NK-92 treated with Interleukin-12 subunit alpha and Interleukin-12 subunit beta, amount 100 ng/mL, for 24 hours (cell line): ENCODE measurements at places on chromosomes 7 and 10.

GRCh38 chr7:140625908-140626868, 14.4 kb downstream of the DENND2A start:
- DNase-seq: no peak

DNA sequence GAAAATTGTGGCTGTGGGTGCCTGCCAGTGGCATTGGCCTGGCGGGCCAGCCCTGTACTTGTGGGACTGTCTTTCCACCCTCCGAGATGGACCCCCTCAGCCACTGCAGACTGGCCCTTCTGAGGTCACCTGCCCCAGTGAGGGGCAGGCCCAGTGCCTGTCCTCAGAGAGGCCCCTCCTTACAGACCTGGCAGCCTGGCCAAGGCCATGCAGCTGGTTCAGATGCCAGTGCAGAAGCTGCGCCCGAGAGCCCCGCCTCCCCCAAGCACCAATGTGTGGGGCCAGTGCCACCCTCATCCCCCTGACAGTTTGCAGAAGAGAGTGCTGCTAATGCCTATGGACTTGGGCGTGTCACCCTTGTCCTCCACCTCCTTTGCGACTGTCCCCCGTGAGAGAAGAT, 10.0 kb downstream of the ZNF316 start:
- no peak for DNase-seq

GRCh38 chr7:22318376-22318775, 38.6 kb downstream of the RAPGEF5 start:
- no peak for DNase-seq

DNA sequence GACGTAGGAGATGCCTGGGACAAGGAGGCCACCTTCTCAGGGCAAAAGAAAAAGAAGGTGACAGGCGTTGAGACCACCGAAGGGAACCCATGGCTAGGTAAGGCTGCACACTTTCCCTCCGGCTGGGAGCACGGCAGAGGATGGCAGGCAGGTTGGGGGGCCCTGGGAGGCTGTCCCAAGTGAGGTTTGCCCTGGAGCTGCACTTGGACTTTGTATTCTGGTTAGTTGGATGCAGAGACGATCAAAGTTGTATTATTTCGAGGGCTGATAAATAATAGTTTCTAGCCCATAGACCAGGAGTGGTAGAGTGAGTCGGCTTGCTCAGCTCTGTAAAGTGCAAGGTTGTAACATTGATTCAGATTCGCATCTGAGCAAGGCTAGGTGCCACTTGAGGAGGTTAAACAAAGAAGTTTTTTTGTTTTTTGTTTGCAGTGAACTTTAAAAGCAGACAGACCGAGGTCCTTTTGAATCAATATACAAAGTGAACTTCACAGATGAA, 608 bp downstream of the ENTPD7 start:
- no peak for DNase-seq

GRCh38 chr10:14571866-14572507, 202.7 kb downstream of the FAM107B start:
- DNase-seq: no peak

- DNase-seq: no peak
Measured at GRCh38 chr7:139451638-139452037, 31.8 kb downstream of the KLRG2 start.

GRCh38 chr7:29234438-29234837, 39.9 kb downstream of the CHN2 start:
- DNase-seq: no peak

DNA sequence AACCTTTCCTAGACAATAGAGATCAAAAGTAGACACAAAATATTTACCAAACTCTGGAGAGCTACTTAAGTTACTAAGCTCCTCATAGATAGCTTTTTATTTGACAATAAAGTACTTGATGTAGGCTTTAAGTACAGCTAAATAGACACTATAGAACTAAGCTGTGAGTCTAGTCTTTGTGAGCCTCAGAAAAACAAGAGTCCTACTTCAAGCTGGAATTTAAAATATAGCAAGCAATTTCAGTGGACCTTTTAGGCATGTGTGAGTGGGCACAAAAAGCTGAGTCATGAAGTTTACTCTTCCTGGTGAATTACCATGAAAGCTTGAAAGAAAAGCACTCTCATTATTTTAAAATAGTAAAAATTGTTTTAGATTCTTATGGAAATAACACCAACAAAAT, 76.1 kb downstream of the ADD3 start:
- DNase-seq: no peak

- no peak for DNase-seq
Measured at GRCh38 chr10:19922236-19922963, 106.2 kb downstream of the PLXDC2 start.

GRCh38 chr7:12692479-12693259, 5.2 kb downstream of the ARL4A start:
- DNase-seq: no peak

DNA sequence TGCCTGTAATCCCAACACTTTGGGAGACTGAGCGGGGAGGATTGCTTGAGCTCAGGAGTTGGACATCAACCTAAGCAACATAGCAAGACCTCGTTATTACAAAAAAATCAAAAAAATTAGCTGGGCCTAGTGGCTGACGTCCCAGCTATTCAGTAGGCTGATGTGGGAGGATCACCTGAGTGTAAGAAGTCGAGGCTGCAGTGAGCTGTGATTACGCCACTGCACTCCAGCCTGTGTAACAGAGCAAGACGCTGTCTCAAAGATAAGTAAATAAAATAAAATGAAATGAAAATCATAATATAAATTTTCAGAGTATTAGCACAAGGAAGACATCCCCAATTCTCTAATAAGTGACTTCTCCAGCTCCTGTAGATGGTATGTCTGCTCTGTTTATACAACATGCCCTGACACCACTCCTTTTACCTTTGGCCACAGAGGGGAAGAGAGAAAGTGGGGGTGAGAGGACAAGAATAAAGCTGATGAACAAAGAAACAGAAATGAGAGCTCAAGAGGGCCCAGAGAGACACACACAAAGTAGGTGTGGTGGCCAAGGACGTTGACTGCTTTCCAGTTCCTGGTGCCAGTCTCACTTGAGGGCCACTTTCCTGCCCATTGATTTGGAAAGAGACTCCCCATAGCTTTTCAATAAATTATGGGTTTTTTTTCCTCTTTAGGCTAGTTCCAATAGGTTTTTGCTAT, 62.9 kb downstream of the PTTG1IP2 start:
- no peak for DNase-seq

- no peak for DNase-seq
Measured at GRCh38 chr10:110326351-110327032, 21.8 kb upstream of the SMNDC1 start.

DNA sequence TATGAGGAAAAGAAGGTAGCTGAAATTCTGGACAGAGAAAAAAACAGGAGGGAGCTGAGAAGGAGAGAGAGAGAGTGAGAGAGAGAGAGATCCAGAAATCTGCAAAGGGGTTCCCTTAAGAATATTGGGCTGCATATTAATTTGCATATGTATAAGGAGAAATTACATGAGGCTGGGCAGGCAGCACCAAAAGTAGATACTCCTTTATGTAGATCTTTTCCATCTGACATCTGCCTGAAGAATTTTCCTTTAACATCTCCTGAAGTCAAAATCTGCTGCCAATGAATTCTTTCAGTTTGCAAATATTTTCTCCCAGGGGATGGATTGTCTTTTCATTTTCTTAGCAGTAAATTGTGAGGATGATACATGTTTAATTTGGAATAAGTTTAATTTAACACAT, 1365.3 kb downstream of the GATA3 start:
- DNase-seq: no peak

DNA sequence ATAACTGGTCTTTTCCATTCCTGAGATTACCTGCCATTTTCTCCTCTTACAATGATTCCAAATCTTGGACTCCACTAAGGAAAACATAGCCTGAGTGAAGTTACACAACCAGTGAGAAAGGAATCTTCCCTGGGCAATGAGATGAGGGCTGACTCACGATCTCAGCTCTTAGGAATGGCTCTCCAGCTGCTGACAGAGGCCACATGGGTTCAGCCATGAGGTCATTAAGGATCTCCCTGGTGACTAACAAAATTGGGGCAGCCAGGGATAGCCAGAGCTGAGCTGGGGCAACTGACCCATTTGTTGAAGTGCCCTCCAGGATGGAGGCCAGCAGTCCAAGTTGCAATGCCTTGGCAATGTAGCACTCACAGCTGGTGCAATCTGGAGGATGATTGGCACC, 78.7 kb upstream of the MKLN1 start:
- no peak for DNase-seq

GRCh38 chr7:12569673-12570072, 847 bp upstream of the SCIN start:
- no peak for DNase-seq

- no peak for DNase-seq
Measured at GRCh38 chr10:57506414-57507094, 761.1 kb downstream of the IPMK start.

DNA sequence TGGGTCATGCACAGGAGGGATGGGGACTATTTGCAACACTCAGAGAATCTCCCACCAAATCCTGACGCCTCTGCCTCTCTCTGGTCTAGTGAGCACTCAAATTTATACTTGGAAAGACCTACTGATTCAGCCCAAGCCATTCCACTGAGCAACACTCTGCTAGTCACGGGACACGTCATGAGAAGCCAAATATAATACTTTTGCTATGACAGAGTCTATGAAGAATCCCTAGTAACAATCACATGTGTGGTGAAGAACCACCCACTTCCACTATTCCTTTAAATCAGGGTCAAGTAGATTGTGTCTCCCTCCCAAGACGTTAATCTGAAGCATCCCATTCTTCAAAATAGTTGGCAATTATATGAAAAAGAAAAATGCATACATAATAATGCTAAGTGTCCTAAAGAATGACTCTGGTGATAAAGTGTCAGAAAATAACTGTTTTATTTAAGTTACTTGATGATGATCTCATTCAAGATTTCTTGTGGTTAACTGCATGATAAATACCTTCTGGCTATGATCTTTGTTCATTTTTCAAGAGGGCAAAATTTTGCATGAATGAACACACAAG, 28.5 kb downstream of the CHCHD3 start:
- DNase-seq: no peak

DNA sequence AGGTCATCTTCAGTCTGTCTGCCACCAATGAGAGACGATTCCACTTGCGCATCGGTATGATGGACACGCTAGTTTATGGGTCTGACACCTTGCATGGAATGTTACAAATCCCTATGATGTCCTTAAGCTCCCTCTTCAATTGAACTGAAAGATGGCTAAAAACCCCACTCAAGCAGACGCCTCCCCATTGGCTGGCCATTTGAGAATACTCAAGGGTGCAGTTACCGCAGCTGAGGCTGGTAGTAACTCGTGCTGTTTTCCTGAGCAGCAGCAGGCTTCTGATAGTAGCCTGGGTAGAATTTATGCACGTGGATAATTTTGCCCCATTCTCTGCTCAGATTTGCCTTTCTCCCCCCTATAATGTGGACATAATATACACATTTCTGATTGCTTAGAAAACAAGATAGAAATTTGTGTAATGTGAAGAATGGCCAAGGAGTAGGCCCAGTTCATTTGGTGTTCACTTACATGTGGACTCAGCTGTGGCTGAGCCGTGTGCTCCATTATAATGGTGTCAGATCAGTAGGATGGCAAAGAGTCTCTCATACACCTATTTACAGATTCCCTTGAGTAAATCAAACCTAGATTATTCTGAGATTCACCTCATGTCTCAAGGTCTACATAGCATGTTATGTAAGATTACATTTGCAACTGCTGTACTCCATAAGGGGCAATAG, 142.8 kb downstream of the HIBADH start:
- DNase-seq: no peak

DNA sequence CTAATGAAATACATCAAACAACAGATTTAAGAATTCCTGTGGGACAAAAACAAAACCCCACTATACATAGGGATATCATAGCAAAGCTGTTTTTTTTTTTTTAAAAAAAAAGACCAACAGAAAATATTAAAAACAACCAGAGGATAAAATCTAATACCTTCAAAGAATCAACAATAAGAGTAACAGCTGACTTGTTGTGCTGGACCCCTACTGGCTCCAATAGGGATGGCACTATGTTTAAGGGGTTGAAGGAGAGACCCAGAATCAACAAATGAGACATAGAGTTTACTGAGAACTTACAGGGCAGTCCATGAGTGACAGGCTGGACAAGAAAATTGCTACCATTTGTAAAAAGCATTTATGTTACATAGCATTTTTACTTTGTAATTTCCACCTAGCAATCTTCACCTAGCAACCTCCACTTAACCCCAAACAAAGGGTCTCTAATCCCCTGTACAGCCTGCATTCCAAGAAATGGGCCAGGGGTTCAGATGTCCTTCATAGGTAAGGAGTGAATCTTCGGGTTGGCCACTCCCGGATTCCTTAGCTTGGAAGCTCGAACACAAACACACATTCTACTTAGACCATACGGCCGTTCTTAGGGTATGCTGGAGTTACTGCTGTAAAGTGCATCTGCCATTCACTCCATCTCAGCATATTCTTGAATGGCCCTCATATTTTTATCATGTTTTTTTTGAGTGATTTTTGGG, 25.8 kb downstream of the ASZ1 start:
- DNase-seq: no peak

- peak; percentile 7 for DNase-seq
Measured at GRCh38 chr10:97701438-97702069, 12.0 kb upstream of the MARVELD1 start.

DNA sequence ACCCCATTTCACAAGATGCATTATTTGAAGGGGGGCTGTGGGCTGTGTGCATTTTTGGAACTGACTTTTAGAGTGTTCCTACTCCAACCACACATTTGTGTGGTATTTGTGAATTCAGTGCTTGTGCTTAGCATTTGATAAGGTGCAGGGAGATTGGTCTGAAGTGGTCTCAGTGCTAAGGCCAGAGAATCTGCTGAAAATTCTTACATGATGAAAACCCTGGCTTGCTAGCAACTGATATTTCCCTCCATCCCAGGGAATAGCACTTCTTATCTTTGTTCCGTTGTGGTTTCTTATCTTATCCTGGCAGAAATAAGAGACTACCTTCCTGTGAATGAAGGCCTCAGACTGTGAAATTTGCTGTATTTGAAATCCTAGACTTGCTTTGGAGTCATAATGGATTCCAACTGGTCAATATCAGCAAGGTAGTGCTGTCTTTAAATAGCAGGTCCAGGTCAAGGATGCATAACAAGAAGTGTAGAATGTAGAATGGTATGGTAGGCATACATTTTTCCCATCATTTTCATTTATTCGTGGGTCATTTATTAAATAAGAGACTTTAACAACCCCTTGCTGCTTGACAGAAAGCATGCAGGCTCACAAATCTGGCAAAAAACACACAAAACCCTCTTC, 986.9 kb downstream of the REEP3 start:
- DNase-seq: no peak

DNA sequence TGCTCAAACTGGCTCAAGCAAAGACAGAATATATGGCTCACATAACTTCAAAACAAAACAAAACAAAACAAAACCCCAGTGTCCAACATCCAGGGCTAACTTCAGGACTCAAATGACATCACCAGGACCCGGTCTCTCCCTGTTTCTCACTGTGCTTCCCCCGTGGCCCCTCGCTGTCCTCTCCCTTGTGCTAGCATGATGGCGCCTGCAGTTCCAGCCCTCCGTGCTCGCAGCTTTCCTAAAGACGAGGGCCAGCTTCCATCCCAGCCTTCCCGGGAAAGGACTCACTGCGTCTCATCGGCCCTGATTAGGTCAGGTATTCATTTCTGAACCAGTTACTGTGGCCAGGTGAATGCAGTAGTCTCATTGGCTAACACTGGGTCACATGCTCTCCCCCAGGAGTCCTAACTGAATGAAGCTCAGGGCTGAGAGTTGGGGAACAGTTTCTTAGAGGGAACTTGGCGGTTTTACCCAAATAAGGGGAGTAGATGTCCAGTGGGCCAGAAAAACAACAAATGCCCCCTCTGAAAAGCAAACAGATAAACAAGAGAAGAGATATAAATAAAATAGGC, 33.0 kb upstream of the CTBP2 start:
- DNase-seq: no peak
